ENCODE measurements at places on chromosomes 6 and 20.

GRCh38 chr6:150932996-150933395 is 67.5 kb downstream of the MTHFD1L start:
- DNase-seq = no peak

- DNase-seq = no peak
Measured at GRCh38 chr20:63643499-63643898, 9.7 kb downstream of the STMN3 start.

GRCh38 chr6:169205176-169206160 is 48.2 kb downstream of the THBS2 start:
- no peak for DNase-seq

- DNase-seq = peak; percentile 80
Measured at GRCh38 chr6:36627801-36628246, 33.7 kb downstream of the SRSF3 start.

GRCh38 chr6:29760328-29760727 is 37.1 kb downstream of the HLA-F start:
- no peak for DNase-seq

GRCh38 chr20:25543068-25543467 is 42.3 kb downstream of the NINL start:
- DNase-seq = no peak

- DNase-seq = no peak
Measured at GRCh38 chr20:53405139-53405538, 188.5 kb downstream of the ZNF217 start.

DNA sequence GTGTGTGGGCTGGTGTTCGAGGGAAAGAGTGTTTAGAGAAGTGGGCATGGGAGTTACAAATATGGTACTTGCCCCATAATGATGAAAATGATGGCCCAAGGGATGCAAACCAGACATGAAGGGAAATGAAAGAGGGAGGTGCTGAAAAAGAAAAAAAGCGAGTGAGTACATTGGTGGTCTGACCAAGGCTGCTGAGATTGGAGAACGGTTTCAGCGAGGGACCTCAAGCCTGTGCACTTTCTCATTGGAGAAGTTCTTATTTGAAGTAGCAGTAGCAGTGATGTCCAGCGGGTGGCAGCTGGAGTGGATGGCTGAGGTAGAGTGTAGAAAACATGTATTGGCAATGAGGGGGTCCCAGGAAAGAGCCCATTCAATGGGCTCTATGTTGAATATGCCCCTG is 54.8 kb downstream of the TNFAIP3 start:
- DNase-seq = no peak

- no peak for DNase-seq
Measured at GRCh38 chr20:12617076-12617475, 391.7 kb upstream of the SPTLC3 start.

DNA sequence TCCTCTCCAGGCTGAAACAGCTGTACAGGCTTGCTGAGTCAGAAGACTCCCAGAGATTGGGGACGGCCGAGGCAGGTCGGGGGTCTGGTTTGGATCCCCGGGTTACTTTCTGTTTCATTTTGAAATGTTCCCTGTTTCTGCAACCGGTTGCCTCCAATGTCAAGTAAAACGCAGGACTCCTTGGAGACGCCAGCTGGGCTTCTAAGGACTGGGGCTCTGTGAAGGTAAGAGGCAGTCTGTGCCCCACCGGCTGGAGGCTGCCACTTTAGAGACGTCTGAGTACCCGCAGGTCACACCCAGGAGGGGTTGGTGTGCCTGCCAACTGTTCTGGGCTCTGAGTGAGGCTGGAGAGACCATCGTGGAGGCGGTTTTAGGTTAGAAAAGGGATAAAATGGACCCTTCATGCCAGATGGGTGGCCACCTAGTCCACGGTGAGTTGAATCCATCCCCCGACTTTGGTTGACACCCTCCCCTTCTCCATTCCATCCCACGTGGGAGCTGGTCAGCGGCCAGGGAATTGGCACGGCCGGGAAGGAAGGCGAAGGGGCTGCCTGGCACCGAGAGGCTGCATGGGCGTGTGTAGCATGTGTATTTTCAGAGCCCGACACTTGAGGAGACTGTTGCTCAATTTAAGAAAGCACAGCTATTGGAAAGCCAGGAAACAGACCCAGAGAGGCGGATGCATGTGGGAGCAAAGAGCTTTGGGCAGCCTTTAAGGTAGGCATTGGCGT is 240.9 kb downstream of the PHACTR1 start:
- peak; percentile 86 for DNase-seq

DNA sequence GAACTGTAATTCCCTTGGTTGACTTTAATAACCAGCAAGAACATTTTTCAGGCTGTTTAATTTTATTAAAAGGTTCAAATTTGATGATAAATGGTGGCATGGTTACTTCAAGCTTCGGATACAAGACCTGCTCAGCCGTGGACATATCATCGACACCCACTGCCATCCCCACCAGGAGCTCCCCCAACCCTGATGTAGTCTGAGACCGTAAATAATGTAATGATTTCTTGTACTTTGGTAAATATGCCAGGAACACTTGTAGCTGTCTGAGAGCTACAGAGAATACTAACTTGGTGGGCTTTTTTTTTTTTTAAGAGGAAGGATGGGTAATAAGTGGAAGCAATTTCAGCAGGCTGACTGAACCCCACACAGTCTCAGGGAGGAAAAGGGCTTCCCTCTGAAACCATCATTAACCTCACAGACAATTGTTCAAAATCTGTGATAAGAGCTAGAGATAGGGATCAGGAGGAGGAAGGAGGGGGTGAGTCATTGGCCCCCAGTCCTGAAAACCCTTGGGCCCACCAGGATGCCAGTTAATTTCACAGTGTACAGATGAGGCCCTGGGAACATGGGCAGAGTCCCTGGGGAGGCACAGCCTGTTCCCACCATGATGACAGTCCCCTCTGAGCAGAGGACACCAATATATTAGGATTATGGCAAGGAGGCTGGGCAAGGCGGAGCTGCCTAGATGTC is 56.0 kb downstream of the APCDD1L start:
- no peak for DNase-seq

- no peak for DNase-seq
Measured at GRCh38 chr6:62707156-62707555, 421.1 kb upstream of the KHDRBS2 start.

GRCh38 chr20:16096756-16097326 is 476.4 kb downstream of the KIF16B start:
- no peak for DNase-seq

DNA sequence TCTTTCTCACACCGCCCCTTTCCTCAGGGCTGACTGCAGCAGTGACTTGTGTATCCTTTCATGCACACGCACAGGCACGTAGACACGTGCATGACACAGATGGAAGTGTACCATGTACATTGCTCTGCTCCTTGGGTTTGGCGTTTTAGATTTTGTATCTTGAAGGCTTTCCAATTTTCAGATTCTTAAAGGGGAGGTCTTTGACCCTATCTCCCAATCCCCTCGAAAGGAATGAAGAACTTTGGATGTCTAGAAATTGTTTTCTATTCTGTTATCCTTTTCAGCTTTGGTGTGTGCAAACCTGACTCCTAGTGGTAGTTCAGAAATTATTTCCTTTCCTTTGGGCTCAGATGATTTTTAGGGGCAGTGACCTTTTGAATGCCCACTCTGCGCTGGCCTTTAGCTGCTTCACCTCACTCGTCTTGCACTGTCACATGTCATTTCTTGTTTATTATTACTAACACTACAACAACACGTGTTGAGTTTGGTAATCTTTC is 63.0 kb downstream of the HIVEP1 start:
- DNase-seq = no peak
